ENCODE measurements at places on chromosomes 12 and 14. TPM values are rescaled to one million over a fixed set of nuclear protein-coding genes. Genes with fewer than 3 reads are reported as not detected.

Gene HCAR2
- polyA plus RNA-seq, result 0.31 TPM

Gene DBX2
- 0.08 TPM for polyA plus RNA-seq

Gene KLRB1
- 4.4 TPM for polyA plus RNA-seq

Gene DIO2
- polyA plus RNA-seq, result 0.76 TPM

Gene B3GNT4
- 3.8 TPM for polyA plus RNA-seq

Gene EGLN3
- polyA plus RNA-seq, result 20.7 TPM

Gene CYP27B1
- 0.80 TPM for polyA plus RNA-seq

Gene BBOF1
- 14.9 TPM for polyA plus RNA-seq

Gene KITLG
- 28.5 TPM for polyA plus RNA-seq

Gene MBD6
- 44.8 TPM for polyA plus RNA-seq

Gene KRT78
- polyA plus RNA-seq, result not detected

Gene NTS
- 6.6 TPM for polyA plus RNA-seq

Gene MUCL1
- polyA plus RNA-seq, result not detected

Gene SIX6
- not detected for polyA plus RNA-seq

Gene RNU4-1
- not detected for polyA plus RNA-seq

Gene TSPAN9
- 102 TPM for polyA plus RNA-seq

Gene ZFC3H1
- polyA plus RNA-seq, result 62.3 TPM

Gene MSI1
- polyA plus RNA-seq, result 15.5 TPM

Data from right renal cortex interstitium (tissue), 3 donors.